ENCODE measurements at places on chromosomes 1 and 21. TPM values are rescaled to one million over a fixed set of nuclear protein-coding genes. Genes with fewer than 3 reads are reported as not detected.
A peak's percentile ranks its signal among the peaks of the same experiment; 100 is the strongest.

The LCE3A gene
- not detected for total RNA-seq

- H3K27ac ChIP-seq, result no peak overlapping the region
- no peaks in the 10 kb centered on the region for H3K27me3 ChIP-seq
- no peak overlapping the region for H3K4me3 ChIP-seq
- DNase-seq, result no peak
These were observed 83.9 kb downstream of the ST6GALNAC5 start for GRCh38 chr1:76951153-76951552.

- no peaks in the 10 kb centered on the region for H3K27me3 ChIP-seq
- peaks cover 77% of the 10 kb centered on the region for H3K4me1 ChIP-seq
- H3K27ac ChIP-seq, result no peak overlapping the region
- no peak for DNase-seq
- no peaks in the 10 kb centered on the region for H3K36me3 ChIP-seq
- no peak overlapping the region for H3K4me3 ChIP-seq
These were observed 5.8 kb downstream of the GALNT2 start for GRCh38 chr1:230072866-230073265.

DNA sequence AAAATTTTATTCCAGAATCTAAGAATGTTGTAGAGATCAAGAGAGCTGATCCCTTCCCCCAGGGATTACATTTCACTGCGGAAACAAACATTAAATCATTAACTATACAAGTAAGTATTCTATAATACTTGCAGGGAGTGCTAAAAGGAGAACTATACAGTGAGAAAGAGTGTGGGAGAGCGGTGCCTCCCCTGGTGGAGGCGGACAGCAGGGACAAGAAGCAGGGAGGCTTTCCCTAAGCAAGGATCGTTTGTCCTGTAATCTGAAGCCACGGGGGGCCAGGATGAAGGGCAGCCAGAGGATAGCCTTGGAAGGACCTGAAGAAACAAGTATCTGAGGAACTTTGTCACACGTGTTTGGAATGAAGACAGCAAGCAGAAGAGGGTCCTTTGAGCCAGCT lies 40.1 kb downstream of the SLC9C2 start:
- H3K4me1 ChIP-seq, result peaks cover 2% of the 10 kb centered on the region
- no peak for DNase-seq
- peak overlapping the region; percentile 20 for H3K27ac ChIP-seq
- no peak overlapping the region for H3K4me3 ChIP-seq
- no peaks in the 10 kb centered on the region for H3K27me3 ChIP-seq

- H3K4me1 ChIP-seq, result peaks cover 9% of the 10 kb centered on the region
- no peaks in the 10 kb centered on the region for H3K27me3 ChIP-seq
- no peak overlapping the region for H3K4me3 ChIP-seq
- DNase-seq, result no peak
These were observed 146.3 kb downstream of the HLX start for GRCh38 chr1:221025501-221025900.

DNA sequence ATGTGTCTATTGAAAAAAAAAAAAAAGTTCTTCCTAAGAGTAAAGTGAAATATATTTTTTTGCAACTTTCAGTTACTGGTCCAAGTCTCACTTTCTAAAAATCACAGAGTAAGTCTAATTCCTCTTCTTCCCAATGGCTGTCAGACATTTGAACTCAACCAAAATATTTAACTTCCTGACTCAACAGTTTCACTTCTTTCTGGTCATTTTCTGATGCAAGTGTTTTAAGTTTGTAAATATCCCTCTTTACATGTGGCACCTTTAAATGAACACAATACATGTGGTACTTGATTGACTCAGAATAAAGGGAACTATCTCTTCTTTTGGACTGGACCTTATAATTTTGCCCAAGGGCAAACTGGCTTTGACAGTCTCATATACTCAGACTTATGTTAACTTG lies 76.7 kb downstream of the ASH1L start:
- peaks cover 12% of the 10 kb centered on the region for H3K4me1 ChIP-seq
- no peaks in the 10 kb centered on the region for H3K27me3 ChIP-seq
- no peaks in the 10 kb centered on the region for H3K36me3 ChIP-seq
- no peak for DNase-seq
- peak overlapping the region; percentile 3 for H3K27ac ChIP-seq

- H3K27me3 ChIP-seq, result no peaks in the 10 kb centered on the region
- peaks cover 5% of the 10 kb centered on the region for H3K4me1 ChIP-seq
- no peak overlapping the region for H3K4me3 ChIP-seq
These were observed 148.1 kb upstream of the USP24 start for GRCh38 chr1:55363268-55363667.

The TPTE gene
- not detected for total RNA-seq

- H3K36me3 ChIP-seq, result no peaks in the 10 kb centered on the region
- no peak overlapping the region for H3K4me3 ChIP-seq
- H3K27ac ChIP-seq, result no peak overlapping the region
These were observed 360.2 kb upstream of the CHRM3 start for GRCh38 chr1:239025997-239026694.

DNA sequence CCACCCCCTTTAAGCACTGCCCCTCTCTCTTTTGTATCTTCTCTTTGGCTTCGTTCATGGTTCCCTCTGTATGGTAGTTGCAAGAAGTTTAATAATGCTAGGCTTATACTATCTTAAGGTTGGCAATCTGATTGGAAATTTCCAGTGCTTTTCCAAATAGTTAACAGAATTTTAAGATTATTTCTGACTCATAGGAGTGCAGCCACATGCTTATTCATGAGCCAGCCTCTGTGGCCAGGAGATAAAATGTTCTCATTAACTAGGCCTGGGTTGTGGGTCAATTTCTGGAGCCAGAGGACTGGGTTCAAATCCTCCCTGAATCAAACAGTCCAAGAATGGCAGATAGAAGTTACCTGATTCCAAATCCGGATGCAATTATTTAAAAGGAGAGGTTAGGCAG lies 103.1 kb downstream of the ATP6V1G3 start:
- no peaks in the 10 kb centered on the region for H3K36me3 ChIP-seq
- H3K27ac ChIP-seq, result no peak overlapping the region
- peaks cover 6% of the 10 kb centered on the region for H3K4me1 ChIP-seq
- no peak overlapping the region for H3K4me3 ChIP-seq

- H3K4me3 ChIP-seq, result no peak overlapping the region
- no peaks in the 10 kb centered on the region for H3K27me3 ChIP-seq
- DNase-seq, result no peak
- H3K4me1 ChIP-seq, result peaks cover 23% of the 10 kb centered on the region
These were observed 31.5 kb upstream of the DUSP10 start for GRCh38 chr1:221773383-221773782.

The GJA8 gene
- total RNA-seq, result not detected

The QSOX1 gene
- total RNA-seq, result 23.1 TPM

The RGS1 gene
- total RNA-seq, result 1.7 TPM

DNA sequence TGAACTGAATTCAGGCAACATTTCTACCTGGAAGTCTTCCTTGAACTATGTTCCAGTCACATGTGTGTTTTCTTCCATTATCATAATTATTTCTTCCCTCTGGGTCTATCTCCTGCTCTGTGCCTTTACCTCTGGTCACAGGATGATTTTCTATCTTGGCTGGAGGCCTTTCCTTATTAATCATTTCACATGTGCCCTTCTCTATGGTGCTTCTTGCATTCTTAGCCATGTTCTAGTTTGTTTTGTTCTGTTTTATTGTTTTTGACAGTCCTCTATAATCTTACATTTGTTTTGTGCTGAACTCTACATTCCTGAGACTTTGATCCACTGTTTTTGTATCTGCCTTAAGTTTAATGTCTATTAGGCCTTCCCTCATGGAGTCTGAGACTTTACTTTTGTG lies 51.0 kb downstream of the SGIP1 start:
- no peak for DNase-seq
- no peak overlapping the region for H3K4me3 ChIP-seq
- H3K4me1 ChIP-seq, result no peaks in the 10 kb centered on the region
- H3K27ac ChIP-seq, result no peak overlapping the region
- H3K36me3 ChIP-seq, result no peaks in the 10 kb centered on the region

- H3K27me3 ChIP-seq, result peaks cover 4% of the 10 kb centered on the region
- H3K4me1 ChIP-seq, result peaks cover 9% of the 10 kb centered on the region
- DNase-seq, result no peak
- no peaks in the 10 kb centered on the region for H3K36me3 ChIP-seq
- H3K27ac ChIP-seq, result no peak overlapping the region
These were observed 24.4 kb upstream of the TARBP1 start for GRCh38 chr1:234503193-234504050.

The LCE2B gene
- total RNA-seq, result not detected

The APOBEC4 gene
- not detected for total RNA-seq

The CAMK2N1 gene
- total RNA-seq, result 5.0 TPM

All from naive thymus-derived CD8-positive, alpha-beta T cell (primary cell).